ENCODE measurements at places on chromosomes 2 and 18.
A peak's percentile ranks its signal among the peaks of the same experiment; 100 is the strongest.

- no peak for DNase-seq
Observed at GRCh38 chr2:155151945-155152344, 453.4 kb downstream of the KCNJ3 start.

DNA sequence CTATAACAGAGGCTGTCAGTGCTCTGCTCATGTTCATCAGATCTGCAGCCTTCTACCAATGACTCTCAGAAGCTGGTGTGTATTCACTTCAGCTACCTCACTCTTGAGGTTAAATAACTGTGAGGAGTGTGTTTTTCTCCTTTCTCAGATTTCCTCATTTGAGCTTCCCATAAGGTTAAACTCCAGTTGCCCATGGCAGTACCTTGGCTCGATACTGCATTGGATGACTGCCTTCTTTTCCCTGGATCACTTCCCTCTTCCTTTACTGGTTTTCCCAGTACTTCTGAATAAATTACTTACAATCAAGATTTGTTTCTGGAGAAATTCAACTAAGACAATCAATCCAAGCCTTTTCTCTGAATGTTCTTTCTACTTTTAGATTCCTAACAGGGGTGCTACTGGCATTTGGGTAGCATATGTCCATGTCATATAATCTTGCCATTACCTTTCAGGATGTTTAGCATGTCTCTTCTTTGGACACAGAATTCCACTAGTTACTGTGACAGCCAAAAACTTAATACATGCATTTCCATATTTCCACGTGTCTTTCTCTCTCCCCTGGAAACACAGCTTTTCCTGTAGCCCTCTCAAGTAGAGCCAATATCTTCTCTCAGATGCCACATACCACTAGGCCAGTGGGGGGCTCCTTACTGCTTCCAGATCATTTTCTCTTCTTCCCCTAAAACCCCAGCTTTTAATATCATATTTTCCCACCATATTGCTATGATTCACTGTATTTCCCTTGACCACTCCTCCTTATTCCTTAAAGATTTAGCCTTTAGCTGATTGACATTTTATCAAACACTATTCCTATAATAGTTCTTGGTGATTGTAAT, 15.0 kb upstream of the SPOPL start:
- DNase-seq: no peak

DNA sequence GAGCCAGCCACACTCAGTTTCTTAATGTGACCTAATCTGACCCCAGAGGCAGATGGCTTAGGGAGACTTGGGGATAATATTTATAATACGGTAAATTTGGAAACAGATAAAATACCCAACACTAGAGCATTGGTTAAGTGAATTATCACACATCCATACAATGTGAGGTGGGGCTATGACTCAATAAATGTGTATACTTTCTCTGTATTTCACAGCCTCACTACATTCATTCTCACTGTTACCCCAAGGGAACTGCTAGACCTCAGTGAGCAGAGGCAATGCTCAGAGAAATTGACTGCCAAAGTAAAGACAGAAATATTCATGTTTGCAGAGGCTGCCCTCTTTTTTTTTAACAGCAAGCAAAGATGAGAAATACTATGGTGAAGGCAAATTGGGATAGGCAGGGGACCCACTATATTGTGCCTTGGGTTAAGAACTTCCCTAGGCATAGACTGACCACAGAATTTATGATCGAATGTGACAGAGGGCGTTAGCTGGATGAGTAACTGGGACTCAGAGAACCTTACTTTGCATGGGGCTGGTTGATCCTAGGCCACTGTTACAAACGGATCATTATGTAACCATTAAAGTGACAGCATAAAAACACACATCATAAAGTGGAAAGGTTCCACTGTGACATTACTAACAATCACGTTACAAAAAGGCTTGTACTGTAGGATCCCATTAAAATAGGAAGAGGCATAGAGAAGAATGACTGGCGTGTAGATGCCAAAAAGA, 246.0 kb upstream of the LYPD1 start:
- DNase-seq: no peak

DNA sequence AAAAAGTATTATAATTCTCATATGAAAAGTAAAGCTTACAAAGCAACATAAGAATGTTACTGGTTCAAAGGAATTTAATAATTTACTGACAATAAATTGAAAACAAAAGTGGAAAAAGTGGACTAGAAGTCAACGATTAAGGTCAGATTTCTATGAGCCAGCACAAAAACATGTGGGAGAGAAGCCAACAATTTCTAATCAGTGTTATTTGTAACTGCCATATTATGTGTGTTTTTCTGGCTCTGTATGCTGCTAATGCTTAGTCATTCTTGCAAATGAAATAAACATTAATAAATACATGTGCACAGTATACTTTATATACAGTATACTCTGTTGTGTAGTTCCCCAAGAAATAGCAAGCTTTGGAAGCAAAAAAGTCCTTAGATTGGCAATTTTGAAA, 301.3 kb upstream of the RGPD4 start:
- no peak for DNase-seq

DNA sequence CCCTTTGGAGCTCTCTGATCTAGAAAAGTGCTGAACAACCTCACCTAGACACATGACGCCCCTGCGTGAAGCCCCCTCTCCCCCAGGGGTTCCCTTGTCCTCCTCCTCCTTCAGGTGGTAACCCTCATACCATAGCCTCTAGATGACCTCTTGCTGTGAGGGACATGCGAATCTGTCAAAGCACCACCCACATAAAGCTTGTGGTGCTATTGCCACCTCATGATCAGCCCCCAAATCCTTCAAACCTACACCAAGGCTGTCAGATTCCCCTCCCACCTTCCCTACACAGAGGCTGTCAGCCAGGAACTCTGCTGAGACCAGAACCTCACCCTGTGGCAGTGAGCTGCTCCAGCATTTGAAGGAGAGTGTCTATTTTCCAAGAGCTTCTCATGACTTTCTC, 43.1 kb upstream of the TEX51 start:
- no peak for DNase-seq

DNA sequence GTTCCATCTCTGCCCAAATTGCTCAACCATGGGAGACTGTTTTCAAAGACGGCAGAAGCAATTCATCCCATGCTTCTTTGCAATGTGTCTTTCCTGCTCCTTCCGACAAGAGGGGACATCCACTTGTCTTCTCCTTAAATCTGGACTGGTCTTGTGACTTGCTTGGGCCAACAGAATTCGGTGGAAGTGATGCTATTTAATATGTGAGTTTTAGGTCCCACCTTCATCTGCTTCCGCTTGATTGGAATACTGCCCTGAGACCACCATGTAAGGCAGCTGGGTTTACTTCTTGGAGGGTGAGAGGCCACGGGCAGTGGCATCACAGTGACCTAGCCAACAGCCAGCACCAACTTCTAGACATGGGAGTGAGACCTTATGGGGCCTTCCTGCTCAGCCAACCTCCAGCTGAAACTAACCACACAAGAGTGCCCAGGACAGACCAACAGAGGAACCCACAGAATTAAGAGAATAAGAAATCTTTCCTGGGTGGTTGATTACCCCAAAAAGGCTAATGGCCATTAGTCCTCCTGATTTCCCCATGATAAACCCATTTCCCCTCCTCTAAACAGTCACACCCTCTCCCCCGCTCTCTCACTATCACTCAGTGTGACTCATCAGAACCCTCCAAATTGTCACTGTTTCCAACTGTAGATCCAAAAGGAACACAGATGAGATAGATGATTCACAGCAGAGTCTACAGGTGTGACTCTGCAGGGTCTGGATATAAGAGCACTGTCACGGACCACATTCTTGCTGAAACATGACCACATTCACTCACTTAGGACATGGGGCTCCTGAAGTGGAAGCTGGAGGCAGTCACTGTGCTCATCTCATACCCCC, 16.2 kb upstream of the RHOB start:
- no peak for DNase-seq

GRCh38 chr2:68225119-68225632, 27.2 kb downstream of the PPP3R1 start:
- DNase-seq: peak; percentile 71

GRCh38 chr2:142545036-142545435, 332.4 kb upstream of the KYNU start:
- no peak for DNase-seq

DNA sequence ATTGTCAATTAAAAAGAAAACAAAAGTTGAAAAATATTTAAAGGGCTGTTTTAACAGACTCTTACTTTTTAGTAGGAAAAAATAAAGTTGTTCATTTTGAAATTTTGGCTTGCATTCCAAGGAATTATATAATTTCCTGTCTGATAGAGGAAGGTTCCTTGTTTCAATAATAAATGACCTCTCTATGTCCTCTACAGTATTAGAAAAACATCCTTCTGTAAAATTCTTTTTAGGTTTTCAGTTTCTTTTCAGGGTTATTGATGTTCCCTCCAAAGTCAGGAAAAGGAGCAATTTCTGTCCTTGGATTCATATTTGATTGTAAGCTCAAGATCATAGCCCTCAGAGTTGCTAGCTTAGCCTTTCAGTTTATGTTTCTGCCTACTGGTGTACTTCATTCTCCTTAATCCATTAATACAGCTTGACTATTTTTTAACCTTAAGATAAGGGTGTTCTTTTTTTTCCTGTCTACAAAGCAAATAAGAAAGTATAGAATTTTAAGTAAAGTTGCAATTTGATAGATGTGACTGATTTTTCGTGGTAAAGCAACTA, 125.2 kb upstream of the COL3A1 start:
- no peak for DNase-seq

DNA sequence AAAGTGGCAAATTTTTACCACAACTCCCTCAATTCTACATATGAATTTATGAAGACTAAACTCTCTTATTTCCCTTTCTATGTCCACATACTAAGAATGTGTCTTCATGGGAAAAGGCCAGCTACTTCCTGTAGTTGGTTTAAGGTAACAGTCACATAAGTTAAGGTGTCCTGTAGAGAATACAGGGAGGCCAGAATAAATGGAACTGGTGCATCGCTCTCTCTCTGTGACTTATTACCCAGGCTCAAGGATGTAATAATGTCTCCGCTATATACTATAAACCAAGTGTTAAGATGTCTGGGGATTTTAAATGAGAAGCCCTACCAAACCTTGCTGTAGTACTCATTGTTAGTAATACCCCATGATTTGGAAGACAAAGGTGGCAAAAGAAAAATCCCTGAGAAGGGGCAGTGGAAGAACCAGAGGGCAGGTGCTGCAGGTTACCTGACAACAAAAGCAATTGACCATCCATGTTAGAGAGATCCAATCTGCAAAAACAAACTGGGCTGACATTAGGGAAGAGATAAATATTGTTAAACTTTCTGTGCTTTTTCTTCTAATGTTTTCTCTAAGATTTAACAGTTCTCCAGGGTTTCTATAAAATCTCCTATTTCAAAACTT, 372.8 kb downstream of the TMX3 start:
- DNase-seq: no peak

DNA sequence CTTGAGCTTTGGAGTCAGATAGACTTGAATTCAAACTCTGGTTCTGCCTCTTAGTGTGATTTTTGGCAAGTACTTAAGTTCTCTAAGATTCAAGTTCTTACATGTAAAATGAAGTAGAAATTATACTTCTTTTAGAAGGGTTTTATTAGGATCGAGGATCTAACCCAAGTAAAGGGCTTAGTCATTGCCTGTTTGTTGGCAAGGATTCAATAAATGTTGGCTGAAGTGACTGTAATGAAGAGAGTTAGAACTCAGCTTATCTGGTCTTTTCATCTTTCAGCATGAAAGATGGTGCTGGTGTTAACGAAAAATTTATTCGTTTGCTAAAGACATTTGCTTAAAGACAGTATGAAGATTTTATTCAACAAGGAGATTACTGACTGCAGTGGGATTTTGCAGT, 315.9 kb upstream of the THUMPD2 start:
- no peak for DNase-seq

- no peak for DNase-seq
Observed at GRCh38 chr2:112001136-112001715, 53.8 kb upstream of the TMEM87B start.

GRCh38 chr2:85611217-85611704, 605 bp downstream of the C2orf68 start:
- DNase-seq: no peak

- DNase-seq: no peak
Observed at GRCh38 chr2:34332813-34333212, 733.7 kb upstream of the FAM98A start.

DNA sequence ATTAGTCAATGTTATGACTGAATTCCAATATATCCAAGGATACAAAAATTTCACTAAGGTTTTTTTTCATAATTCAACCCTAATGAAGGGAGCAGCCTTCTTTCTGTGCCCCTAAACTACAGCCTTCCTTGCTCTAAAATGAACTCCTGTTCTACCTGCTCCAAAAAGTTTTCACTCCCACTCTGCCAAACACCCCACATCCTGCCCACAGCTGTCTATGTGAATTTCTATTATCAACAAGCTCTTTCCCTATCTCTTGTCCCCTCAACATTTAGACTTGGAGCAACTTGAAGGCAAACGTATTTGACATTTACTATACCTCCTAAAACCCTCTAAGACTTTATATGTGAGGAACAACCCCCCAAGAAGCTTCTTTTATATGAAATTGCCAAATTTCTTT, 2.5 kb downstream of the STAT4 start:
- no peak for DNase-seq

DNA sequence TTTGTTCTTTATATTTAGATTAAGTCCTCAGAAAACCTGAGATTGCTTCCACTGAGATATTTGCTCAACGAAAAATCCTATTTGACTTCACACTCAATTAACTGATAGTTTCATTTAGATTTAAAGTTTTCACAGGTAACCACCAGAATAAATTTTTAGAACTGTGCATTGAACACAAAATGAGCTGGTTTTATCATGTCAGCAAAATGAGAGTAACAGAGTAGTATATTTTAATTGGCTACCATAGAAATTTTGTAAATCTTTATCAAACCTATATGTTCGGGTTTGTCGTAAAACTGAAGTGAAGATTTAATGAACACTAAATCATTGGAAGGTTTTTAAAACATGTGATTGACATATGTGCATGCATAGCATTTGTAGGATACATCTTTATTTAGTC, 32.7 kb upstream of the MFF start:
- no peak for DNase-seq

- DNase-seq: no peak
Observed at GRCh38 chr2:9753276-9753600, 90.0 kb upstream of the TAF1B start.

- DNase-seq: no peak
Observed at GRCh38 chr2:101956465-101957438, 35.0 kb upstream of the IL1R2 start.

- DNase-seq: no peak
Observed at GRCh38 chr2:106094131-106094841, 99.8 kb downstream of the UXS1 start.

DNA sequence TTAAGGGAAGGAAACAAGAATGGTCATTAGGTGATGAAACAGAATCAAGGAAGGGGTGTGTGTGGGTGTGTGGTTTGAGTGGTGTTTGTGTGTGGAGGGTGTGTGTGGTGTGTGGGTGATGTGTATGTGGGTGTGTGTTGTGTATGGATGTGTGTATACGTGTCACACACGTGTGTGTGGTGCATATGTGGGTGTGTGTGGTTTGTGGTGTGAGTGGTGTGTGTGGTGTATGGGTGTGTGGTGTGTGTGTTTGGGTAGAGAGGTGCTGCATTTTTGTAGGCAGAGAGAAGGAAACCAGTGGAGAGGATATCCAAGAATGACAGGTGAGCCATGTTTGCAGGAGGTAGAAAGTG, 1.1 kb upstream of the CEP192 start:
- DNase-seq: no peak
